ENCODE measurements at places on chromosomes 2 and 18. TPM values are rescaled to one million over a fixed set of nuclear protein-coding genes. Genes with fewer than 3 reads are reported as not detected.

The STK16 gene
- 31.4 TPM for total RNA-seq

DNA sequence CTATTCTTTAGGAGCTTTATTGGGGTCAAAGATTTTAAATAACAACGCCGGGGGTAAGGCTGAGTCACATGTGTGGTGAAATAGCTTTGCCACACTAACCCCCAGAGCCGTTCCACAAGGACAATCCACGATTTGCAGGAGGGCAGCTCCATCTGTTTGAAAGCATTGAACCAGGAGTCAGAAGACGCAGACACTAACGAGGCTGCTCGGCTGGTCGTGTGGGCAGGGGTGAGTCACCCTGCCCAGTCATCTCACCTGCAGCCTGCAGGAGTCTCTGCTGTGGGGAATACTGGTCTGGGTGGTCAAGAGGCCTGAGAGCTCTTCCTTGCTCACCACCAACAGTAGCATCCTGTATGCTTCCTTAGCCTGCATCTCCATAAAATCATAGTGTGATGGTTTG is 149.2 kb upstream of the NCK2 start:
- no peak for DNase-seq
- peaks cover 11% of the 10 kb centered on the region for H3K4me1 ChIP-seq
- H3K27ac ChIP-seq: no peak overlapping the region

DNA sequence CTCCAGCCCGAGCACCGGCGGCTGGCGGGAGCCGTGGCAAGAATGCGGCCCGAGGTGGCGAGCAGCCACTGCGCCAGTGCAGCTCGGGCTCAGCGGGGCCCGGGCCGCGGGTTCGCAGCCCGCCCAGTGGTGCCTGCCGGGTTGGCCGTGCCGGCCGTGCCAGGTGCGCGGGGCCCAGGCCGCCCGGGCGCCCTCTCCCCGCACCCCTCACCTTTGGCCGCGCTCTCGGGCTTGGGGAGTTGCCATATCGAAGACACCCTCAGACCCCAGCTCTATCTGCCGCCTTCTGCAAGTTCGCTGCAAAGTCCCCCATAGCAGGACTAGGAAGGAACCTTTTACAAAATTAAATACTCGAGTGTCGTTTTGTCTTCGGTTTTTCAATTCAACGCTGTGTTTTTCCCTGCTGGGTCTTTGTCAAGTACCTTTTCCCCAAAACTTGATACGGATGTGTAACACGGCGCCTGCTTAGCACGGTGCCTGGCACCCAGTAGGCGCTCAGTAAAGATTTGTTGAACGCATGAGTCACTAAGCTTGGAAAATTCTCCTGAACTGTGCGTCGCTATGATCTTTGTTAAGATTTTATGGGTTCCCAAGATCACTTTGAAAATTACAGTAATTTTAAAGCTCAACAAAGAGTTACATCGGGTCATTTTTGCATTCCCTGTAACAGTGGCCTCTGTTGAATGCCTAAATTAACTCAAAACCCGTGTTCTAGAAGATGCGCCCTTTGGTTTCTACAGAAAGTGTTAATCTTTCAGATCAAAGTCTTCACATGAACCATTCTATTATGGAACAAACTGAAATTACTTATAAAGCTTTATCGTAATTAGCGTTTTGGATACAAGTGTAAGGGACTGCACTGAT is 750 bp downstream of the STRADB start:
- DNase-seq: no peak
- H3K36me3 ChIP-seq: no peaks in the 10 kb centered on the region
- no peaks in the 10 kb centered on the region for H3K27me3 ChIP-seq
- H3K4me1 ChIP-seq: peaks cover 22% of the 10 kb centered on the region
- peak overlapping the region; percentile 69 for H3K27ac ChIP-seq
- H3K4me3 ChIP-seq: peak overlapping the region; percentile 98

DNA sequence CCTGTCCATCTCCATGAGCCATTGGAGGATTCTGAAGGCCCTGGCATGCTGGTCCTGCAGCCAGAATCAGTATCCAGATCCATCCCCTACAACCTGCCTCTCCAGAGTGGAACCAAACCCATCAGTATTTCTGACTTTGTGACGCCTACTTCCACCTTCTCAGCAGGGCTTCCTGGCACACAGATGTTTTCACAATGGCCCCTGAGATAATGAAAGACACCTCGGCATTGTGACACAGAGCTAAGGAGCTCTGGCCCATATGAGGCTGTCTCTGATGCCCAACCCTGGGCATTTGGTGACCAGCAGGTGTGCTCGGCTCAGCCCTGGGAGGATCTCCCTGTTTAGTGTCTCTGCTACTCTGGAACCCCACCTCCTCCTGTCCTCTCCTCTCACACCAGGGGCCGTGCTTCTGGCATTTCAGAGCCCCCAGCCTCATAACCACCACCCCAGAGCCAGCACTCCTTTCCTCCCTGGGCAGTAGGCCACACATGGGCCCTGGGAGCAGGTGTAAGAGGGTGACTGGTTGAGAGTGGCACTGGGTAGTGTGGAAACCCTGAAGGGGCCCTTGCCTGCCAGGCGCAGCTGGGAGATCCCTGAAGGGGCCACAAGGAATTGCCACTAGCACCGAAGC is 38.2 kb downstream of the FOSL2 start:
- no peak overlapping the region for H3K4me3 ChIP-seq
- no peaks in the 10 kb centered on the region for H3K4me1 ChIP-seq
- H3K27ac ChIP-seq: no peak overlapping the region
- no peaks in the 10 kb centered on the region for H3K36me3 ChIP-seq
- no peaks in the 10 kb centered on the region for H3K27me3 ChIP-seq
- no peak for DNase-seq

- DNase-seq: no peak
- H3K4me3 ChIP-seq: no peak overlapping the region
- H3K27ac ChIP-seq: no peak overlapping the region
- no peaks in the 10 kb centered on the region for H3K4me1 ChIP-seq
- H3K36me3 ChIP-seq: no peaks in the 10 kb centered on the region
Measured at GRCh38 chr2:238587776-238588660, 161.3 kb downstream of the ASB1 start.

GRCh38 chr2:73089270-73090030 is 17.9 kb upstream of the SFXN5 start:
- 0 out of 2 replicates have a peak overlapping the region, but pooled peaks have one; percentile 7 for H3K27ac ChIP-seq
- H3K27me3 ChIP-seq: no peaks in the 10 kb centered on the region
- H3K36me3 ChIP-seq: no peaks in the 10 kb centered on the region
- H3K4me3 ChIP-seq: no peak overlapping the region
